Right cardiac atrium (tissue), 5 donors: ENCODE measurements at places on chromosomes 11 and 22. TPM values are rescaled to one million over a fixed set of nuclear protein-coding genes. Genes with fewer than 3 reads are reported as not detected.

DNA sequence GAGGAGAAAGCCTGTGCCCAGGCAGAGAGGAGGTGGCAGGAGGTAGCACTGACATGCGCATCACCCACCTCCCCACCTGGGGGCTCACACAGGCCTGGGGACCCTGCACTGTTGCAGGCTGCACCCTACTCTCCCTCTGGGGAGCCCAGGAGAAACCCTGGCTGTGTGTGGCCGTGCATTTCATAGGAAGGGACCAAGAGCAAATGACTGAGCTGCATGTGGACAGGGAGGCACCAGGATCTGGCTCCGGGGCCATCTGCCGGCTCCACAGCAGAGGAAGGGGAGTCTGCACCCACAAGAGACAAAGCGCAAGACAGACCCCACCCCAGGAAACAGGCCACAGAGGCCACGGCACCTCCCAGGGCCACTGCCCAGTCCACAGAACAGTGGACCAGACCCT lies 22.7 kb downstream of the BID start:
- no peak for DNase-seq

DNA sequence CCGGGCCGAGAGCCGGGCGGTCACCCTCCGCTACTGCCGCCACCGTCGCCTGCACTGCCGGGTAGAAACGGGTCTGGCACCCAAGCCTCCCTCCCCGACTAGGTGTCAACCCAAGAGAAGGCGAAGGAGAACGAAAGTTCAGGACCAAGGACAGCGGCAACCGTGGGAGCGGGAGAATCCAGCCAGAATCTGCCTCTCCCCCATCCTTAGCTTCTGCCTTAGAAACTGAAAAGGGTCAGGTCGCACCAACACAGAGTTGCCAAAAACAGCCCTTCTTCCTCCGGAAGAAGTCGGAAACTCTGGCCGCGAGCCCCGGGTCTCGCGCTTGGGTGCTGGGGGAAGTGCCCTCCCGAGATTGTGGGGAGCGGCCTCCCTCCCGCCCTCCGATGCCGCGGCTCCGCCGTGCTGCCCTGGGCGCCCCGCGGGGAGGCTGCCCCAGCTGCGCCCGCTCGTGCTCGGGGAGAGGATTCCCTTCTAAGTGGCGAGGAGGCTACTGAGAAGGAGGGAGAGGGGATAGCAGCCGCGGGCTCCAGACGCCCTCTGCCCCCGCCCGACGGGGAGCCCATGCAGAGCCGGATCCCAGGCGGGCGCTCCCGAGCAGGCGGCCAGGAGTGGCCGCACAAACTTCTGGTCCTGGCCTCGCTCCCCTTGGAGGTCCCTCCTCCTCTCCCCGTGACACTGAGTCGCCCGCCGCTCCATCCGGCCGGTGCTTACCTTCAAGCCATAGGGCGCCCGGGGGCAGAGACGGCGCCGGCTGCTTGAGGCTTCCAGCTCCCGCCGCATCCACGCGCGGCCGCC lies 637 bp downstream of the DRD2 start:
- DNase-seq = peak; percentile 78

DNA sequence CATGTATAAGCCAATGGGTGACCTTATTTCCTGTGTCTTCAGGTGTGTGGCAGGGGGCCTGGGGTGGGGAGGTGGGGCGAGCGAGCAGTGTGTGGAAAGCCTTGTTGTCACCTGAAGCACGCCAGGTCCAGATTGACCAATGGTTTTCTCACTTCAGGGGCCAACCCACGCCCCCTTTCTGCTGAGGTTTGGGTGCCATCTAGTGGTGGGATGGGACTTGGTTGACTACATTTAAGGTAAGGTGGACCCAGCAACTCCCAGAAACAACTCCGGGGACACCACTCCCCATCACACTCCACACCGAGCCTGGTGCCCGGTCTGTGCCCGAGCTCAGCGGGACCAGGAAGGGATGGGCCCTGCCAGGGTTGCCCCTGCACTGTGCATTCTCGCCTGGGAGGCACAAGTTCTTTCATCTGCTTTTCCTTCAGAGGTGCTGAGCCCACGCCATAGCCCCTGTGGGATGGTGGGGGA lies 40.0 kb downstream of the TPCN2 start:
- DNase-seq = peak; percentile 82

TTC36 gene
- 0.56 TPM for total RNA-seq

DNA sequence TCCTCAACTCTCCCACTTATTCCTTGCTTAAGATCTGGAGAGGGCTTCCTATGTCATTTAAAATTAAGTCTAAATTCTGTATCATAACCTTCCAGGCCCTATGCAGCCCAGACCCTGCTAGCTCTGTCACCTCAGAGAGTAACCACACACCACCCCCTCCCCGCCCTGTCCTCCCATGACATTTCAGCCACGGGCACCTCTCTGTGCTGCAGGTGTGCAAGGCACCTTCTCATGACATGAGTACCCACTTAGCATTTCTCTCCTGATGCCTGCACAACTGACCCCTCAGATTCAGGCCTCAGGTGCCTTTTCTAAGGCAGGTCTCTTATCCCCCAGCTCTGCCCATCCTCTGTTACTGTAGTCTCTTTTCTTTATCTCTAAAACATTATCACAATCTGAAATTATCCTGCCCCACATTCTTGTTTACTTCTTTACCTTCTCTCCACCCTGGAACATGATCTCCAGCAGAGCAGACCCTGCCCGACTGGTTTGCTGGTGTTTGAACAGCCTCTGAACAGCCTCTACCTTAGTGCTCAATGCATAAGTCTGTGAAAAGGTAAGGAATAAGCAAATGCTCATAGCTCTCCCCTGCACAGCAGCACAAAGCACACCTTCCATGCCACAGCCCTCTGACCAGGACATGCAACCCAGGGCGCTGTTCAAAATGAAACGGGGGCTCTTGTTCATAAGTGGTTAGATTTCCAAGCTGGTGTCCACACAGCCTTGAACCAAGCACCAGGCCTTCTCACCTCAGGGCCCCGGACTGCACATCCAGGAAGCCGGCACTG lies 196.1 kb upstream of the B3GAT1 start:
- DNase-seq = no peak

MACROD1 gene
- total RNA-seq = 40.4 TPM

DNA sequence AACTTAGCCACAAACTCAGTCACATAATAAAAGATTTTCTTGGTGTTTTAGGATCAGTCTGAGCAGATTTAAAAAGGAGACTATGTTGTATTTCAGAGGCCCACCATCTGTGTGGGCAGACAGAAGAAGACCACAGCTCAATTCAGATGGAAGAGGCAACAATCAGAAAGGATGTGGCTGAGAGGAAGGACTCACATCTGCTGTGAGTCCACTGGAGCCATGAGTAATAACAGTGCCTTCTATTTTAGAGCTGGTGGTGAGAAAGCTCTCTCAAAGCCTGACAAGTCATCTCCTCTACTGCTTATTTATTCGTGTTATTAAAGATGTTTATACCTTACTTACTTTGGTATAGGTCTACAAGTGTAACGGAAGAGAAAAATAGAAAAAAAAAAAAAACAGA lies 357.2 kb downstream of the OPCML start:
- DNase-seq = no peak

FUT4 gene
- total RNA-seq = 2.0 TPM
